ENCODE measurements at places on chromosomes 12 and 14.
A peak's percentile ranks its signal among the peaks of the same experiment; 100 is the strongest.

GRCh38 chr14:94548999-94549985 is 11.9 kb upstream of the SERPINA4 start:
- peak; percentile 34 for DNase-seq

DNA sequence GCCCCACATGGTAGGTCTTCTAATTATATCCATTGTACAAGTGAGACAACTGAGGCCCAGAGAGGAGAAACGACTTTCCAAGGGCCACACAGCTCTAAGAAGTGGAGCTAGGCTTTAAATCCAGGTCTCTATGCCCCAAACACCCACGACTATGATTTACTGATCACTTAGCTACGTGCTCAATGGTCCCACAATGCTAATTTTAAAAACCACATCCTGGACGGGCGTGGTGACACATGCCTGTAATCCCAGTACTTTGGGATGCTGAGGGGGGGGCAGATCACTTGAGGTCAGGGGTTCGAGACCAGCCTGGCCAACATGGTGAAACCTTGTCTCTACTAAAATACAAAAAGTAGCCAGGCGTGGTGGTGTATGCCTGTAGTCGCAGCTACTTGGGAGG is 8.4 kb upstream of the MLEC start:
- no peak for DNase-seq

GRCh38 chr12:11431486-11431885 is 36.1 kb upstream of the PRB2 start:
- no peak for DNase-seq

DNA sequence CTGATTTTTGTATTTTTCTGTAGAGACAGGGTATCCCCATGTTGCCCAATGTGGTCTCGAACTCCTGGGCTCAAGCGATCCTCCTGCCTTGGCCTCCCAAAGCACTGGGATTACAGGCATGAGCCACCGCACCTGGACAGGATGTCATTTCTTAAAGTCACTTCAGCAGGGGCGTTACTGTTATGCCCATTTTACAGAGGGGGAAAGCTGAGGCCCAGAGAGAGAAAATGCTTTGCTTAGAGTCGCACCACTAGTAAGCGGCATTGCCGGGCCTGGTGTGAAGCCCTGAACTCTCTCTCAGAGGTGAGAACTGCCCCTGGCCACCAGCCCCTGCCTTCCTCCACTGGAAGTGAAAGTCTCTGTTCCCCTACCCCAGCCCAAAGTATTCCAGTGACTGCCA is 207.0 kb downstream of the PHETA1 start:
- no peak for DNase-seq

GRCh38 chr12:104695453-104696148 is 238.9 kb downstream of the CHST11 start:
- peak; percentile 75 for DNase-seq

DNA sequence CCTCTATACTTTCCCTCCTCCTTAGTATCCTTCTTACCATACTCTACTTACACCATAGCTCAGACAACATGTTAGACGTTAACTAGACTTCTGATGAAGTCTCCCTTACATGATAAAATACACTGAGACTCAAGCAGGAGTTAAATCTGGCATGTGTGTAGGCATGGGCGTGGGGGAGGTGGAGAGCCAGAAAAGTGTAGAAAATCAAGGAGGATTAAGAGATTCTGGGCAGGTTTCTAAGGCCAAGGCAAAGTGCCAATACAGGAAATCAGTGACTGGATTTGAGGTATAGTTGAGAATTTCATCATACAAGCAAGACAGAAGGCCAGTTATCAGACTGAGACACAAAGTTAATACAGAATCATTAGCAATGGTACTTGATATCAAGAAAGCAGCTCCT is 37.4 kb downstream of the EPS8 start:
- no peak for DNase-seq

DNA sequence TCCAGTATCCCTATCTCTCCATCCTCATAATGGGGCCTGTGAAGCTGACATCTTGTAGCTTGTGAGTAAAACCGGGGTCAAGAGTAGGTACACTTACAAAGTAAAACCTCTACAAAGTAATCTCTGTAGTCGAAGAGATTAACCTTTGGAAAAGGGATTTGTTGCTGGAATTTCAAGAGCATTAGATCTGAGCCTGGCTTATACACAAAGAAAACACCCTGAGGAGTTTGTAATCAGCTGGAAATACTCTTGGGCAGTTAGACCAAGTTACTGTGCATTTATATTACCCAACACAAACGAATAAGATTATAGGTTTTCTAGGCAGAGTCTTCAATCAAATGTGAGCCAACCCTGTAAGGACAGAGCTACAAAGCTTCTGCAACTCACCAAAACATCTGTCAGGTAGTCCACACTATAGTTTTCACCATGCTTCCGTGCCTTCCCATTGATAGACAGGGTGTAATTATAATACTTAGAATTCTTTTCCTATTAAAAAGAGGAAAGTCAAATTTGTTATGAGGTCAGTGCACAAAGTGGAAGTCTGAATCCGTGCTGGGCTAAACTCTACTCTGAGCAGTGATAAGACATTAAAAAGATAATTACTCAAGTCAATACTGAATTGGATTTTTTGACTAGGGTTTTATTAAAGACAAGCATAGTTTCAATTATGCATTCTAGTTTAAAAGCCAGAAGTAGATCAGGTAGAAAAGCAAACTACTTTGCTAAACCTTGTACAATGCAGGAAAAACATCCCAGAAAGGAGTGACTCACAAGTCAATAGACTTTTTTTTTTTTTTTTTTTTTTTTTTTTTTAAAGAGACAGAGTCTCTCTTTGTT is 14.6 kb downstream of the GNS start:
- no peak for DNase-seq

- DNase-seq: no peak
Measured at GRCh38 chr12:85441741-85442140, 161.7 kb downstream of the ALX1 start.

- DNase-seq: no peak
Measured at GRCh38 chr12:68521321-68521839, 89.3 kb upstream of the RAP1B start.

DNA sequence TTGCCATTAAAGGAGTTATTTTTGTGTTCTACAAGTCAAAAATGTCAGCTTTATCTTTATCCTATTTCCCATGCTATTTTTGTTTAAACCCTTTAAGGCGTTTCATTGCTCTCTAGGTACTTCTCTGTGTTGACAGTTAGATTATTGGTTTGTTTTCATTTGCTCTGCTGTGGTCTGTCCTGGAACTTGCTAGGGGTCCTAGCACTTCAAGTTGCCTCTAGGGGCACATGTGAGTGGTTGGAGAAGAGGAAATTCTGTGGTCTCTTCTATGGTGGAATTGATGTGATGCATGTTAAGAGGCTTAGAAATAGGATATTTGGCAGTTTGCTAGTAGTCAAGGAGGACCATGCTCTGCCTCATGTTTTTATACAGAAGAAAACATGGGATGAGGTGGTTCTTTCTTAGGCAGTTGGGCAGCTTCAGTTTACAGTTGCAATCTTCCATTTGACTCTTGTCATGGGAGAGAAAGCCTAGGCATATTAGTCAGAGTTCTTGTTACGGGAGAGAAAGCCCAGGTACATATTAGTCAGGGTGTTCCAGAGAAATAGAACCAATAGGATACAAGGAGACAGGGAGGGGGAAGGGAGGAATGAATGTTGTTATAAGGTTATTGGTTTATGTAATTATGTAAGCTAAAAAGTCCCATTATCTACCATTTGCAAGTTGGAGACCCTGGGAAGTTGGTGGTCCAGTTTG is 14.4 kb downstream of the TTLL5 start:
- no peak for DNase-seq

GRCh38 chr12:66538970-66539369 is 139.9 kb downstream of the GRIP1 start:
- DNase-seq: no peak

DNA sequence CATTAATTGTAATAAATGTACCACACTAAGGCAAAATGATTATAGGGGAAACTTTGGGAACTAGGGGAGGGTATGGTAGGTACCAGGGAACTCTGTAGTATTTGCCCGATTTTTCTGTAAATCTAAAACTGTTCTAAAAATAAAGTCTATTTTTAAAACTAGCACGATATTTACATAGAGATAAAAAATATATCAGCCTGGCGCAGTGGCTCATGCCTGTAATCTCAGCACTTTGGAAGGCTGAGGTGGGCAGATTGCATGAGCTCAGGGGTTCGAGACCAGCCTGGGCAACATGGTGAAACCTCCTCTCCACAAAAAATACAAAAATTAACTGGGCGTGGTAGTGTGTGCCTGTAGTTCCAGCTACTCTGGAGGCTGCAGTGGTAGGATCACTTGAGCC is 32.4 kb downstream of the TMEM116 start:
- no peak for DNase-seq

DNA sequence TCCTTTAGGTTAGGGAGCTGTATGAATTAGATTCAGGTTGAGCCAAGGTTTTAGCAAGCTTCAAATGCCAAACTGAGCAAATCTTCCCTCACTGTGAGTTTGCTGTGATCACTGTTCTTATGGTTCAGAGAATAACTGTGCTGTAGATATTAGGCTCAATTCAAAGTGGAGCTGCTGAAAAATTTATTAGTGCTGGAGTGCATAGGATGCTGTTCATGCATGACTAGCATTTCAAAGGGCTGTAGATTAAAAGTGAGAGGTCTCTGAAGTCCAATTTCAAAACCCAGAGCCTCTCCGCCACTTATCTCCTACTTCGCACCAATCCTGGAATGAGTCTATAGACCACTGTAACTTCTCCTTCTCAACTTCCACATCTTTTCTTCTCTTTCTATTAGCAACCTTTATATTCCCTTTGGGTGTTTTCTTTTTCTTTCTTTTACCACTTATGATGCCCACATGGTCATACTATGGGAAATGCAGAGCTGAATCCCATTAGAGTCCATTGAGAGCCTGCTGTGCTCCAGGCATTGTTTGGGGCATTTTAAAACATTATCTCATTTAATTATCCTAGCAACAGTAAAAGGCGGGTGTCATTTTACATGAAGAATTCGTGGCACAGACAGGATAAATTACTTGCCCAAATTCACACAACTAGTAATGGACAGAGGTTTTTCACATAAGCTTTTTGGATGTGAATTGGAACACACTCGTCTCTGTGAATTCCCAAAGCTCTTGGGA is 77.5 kb upstream of the EEA1 start:
- DNase-seq: no peak

DNA sequence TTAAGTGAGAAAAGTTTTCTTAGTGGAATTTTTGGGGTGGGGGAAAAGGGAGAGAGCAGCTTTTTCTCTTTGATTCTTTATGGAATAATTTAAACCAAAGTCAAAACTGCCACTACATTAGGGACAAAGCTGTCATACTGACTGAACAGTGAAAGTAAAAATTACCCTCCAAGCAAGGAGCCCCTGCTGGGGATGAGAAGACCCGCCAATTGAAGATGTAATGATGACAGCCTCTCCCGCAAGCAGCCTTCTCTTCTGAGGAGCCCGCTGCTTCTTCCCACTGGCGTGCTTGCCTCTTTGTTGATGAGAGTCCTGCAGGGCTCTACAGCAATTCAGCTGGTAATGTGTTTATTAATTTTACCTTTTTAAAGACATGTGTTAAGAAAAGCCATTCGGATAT is 151.0 kb downstream of the EFCAB11 start:
- no peak for DNase-seq

DNA sequence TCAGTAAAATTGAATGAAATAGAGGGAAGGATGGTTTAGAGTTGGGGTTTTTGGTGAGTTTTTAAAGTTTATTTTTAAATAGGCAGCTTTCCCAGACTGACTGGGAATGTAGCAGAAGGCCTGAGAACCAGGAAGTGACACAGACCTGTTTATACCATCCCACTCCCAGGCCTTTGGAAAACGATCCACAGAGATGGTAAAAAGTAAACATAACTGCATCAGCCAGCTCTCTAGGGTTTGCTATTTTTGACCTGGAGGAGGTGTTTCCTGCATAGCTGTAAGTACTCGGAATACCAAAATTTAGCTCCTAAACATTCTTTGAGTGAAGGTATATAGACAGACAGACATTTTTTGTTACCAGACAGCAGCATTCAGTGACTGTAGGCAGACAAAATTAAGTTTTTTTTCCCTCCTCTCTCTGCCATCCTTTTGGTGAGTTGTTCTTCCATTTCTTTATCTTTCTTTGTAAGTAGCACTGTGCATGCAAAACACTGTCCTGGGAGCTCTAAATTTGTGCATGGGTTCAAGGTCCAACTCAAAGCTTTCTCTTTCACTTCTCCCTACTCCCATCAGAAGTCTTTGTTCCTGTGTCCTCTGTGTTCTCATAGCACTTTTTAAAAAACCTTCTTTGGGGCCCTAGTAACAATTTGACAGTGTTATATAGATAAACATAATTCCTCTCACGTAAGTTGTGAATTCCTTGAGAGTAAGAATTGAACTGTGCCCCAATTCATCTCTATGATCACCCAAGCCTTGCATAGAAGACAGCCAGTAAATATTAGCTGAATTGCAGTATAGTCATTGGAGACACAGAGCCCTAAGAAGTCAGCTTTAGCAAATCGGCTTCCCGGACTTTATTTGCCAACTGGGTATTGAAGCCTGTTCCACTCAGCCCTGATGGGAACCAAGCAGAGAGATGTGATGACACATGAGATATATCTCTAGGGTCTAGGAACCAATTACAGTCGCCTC is 37.4 kb downstream of the SUSD6 start:
- no peak for DNase-seq

- DNase-seq: no peak
Measured at GRCh38 chr12:6280053-6280469, 30.4 kb upstream of the PLEKHG6 start.

GRCh38 chr14:84483072-84483420 is 1046.9 kb upstream of the FLRT2 start:
- DNase-seq: no peak

DNA sequence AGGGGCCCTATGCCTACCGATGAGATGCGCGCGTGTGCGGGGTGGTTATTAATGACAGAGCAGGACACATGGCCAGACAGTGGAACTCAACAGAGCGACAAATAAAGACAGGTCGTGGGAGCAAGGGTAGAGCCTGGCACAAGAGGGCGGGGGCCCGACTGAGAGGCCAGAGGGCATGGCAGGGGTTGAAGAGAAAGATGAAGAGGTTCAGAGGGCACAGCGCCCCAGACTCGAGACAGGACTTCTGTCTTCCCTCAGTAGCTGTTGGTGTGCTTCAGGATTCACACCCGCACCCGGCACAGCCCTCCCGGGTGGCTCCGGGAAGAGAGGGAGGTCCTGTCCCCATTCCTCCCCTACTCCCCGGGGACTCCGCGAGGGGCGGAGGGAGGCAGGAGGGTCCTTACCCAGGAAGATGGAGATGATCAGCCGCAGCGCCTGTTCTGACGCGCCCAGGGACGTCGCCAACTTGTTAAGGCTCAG is 366 bp downstream of the LPCAT3 start:
- DNase-seq: no peak

DNA sequence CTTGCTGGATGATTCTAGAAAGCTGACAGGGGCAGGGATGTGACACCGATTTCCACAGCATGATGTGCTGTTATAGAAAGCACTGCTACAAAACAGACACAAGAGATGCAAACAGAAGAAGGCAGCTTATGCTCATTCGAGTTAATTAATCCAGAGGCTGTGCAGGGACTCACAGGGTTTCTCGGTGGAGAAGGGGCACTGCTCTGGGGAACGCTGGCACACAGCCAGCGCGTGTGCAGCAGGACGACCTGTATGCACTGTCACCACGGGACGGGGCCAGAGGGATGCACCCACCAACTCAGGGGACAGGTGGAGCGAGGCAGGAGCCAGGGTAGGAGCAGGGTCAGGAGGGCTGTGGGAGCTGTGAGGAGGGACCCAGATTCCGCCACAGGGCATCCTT is 143.5 kb downstream of the RIMBP2 start:
- DNase-seq: no peak

GRCh38 chr12:52789637-52790426 is 6.1 kb downstream of the KRT3 start:
- DNase-seq: no peak
